ENCODE measurements at places on chromosomes 16 and 17.

DNA sequence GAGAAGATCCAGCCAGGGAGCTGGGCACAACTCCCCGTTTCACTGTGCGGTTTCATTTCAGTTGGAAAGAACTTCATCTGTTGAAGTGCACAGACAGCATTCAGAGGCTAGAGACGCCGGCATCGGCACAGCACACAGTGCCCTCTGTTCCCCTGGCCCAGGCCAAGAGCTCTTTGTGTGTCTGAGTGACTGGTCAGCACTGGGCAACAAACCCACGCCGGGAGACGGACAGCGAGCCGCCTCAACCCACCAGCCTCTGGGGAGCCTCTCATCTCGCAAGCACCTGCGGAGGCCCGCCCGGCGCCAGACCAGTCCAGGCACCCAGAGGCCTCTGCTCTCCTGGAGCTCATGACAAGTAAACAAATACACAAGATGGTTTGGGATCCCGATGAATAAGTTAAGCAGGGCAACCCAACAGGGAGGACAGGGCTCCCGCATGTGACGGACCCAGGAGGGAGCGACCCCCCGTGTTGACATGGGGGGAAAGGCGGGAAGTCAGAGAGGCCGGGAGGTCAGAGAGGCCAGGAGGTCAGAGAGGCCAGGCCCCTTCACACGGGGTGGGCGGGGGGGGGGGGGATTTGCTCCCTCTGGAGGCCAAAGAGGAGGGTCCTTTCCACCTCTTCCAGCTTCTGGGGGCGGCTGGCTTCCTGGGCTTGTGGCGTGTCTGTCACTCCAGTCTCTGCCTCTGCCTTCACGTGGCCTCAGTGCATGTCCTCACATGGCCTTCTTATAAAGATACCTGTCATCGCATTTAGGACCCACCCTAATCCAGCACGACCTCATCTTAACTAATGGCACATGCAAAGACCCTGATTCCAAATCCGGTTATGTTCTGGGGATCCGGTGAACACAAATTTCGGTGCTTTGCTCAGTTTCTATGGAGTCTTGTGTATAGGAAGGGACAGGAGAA lies 25.8 kb upstream of the KLHDC4 start:
- no peak for DNase-seq

- no peak for DNase-seq
These were observed 80.1 kb upstream of the GNG13 start for GRCh38 chr16:880471-881171.

- DNase-seq = no peak
These were observed 81.4 kb downstream of the ABCC6 start for GRCh38 chr16:16141784-16142396.

GRCh38 chr17:41301916-41302901 lies at the start of gene KRTAP29-1:
KRTAP29-1 (minus strand) TSS chr17:41302851; CDS start chr17:41302851, 0 bp downstream.
- DNase-seq = no peak

- DNase-seq = no peak
These were observed 28.6 kb downstream of the TPPP3 start for GRCh38 chr16:67364600-67365235.

DNA sequence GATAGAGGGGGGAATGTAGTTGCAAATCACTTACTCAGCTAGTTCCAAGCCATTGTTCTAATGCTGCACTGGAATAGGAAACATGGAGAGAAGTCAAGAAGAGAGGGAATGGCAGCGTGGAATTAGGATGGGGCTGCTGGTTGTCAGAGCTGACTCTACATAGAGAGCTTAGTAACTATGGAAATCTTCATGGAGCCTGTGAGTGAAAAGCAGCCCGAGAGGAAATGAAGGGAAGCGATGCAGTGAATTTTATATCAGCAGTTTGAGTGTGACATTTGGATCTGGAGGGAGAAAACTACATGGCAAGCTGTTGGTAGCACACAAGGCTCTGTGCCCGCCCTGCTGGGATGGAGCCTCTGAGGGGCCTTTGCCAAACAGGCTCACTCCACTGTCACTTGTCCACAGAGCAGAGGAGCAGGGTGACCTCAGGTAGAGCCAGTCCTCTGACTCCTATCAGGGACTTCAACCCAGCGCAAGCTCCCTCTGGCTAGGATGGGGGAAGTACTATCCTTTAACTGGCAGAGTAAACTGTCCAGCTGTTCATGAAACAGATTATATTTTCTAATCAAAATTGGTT lies 27.9 kb upstream of the PMFBP1 start:
- DNase-seq = no peak

All from activated T-cell treated with anti-CD3 and anti-CD28 coated beads, Interleukin-2, amount 50 U/mL, for 48 hours (primary cell).